ENCODE measurements at places on chromosomes 16 and 17.

GRCh38 chr17:57638284-57638683 lies 106.8 kb downstream of the CCDC182 start:
- no peak for DNase-seq

- no peak for DNase-seq
These were observed 3.6 kb downstream of the CDC6 start for GRCh38 chr17:40291281-40291664.

DNA sequence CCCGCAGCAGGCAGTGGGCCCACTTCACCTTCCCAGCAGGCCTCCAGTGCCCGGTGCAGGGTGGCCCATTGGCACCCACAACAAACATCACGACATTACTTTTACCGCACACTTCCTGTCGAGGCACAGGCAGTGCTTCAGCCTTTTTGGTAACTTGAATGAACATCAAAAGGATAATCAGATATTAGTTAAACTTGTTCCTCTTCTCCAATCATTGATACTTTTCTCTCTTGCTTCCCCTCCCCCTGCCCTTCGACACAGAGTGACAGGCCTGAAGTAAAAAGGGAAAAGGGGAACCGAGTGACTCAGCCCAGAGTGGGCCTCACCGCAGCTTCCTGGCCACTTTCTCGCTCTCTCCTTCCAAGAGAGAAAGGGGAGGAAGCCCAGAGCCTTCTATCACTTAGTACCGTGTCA lies 507.0 kb downstream of the MAF start:
- DNase-seq = no peak

GRCh38 chr16:17024514-17024913 lies 446.2 kb downstream of the XYLT1 start:
- no peak for DNase-seq

GRCh38 chr16:11639925-11640899 lies 28.0 kb upstream of the SNN start:
- DNase-seq = peak; percentile 97

GRCh38 chr16:19165101-19165500 lies 2.9 kb upstream of the SYT17 start:
- no peak for DNase-seq

DNA sequence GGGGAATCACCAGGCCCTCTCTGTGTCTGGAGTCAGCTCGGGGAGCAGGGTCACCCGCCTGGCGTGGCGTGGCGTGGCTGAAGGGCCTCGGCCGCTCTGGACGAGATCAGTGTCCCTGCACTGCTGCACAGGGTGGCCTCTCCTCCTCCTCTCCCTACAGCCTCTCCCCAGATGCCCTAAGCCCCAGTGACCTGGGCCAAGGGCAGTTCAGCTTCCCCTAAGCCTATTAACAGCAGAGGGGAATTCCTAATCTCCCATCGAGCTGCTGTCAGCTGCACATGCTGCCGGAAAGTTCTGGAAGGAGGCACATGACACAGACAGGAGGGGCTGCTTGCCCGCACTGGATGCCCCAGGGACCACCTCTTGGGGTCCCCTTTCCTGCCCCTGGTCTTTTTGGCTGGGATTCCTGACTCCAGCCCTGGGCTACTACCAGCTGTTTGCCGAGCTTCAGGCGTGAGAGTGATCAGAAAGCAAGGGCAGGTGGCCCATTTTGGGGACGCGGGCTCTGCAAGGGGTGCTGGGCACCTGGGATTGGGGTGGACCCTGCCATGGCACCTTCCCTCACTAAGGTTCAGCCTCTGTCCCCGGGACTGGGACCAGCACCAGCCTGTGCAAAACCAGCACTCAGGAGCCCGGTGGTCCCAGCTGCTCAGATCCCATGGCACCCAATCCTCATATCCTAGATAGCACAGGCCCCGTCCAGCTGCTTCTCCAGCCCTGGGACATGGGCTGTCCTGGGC lies 794 bp downstream of the PDE6G start:
- DNase-seq = no peak

- peak; percentile 74 for DNase-seq
These were observed 6.6 kb downstream of the WFIKKN2 start for GRCh38 chr17:50841949-50842354.

GRCh38 chr17:9900044-9900594 lies 5.0 kb downstream of the RCVRN start:
- DNase-seq = no peak

GRCh38 chr16:57925310-57925709 lies 45.6 kb downstream of the CNGB1 start:
- DNase-seq = no peak

DNA sequence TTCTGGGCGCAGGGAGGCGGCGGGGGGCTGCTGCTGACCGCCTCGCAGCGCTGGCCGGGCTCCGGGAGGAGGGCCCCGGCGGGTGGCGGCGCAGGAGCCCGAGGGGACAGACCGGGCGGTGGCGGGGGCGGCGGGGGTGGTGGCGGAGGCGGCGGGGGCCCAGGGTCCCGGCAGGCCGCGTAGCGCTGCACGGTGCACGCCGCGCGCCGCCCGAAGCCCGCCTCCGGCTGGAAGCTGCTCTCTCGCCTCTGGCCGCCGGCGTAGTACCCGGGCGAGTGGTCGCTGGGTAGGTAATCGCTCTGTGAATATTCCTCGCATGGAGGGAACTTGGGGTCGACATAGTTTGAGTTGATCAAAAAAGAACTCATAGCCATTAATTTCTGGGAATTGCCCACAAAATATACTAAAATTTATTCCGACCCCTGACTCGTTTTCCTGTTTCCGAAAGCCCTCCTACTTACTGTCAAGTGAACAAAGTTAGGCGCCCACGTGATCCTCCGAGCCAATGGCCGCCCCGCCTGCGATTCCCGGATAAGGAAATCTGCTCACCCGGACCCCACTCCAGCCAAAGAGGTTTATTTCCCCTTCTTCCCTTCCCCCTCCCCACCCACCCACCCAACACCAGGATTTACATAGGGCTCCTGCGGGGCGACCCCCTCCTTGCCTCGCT lies at the start of gene HOXB4:
Gene HOXB4, minus strand, starts transcription at position 405 of the 670 bp plus-strand sequence. Its CDS starts 31 bp downstream, at position 374.
- DNase-seq = no peak

DNA sequence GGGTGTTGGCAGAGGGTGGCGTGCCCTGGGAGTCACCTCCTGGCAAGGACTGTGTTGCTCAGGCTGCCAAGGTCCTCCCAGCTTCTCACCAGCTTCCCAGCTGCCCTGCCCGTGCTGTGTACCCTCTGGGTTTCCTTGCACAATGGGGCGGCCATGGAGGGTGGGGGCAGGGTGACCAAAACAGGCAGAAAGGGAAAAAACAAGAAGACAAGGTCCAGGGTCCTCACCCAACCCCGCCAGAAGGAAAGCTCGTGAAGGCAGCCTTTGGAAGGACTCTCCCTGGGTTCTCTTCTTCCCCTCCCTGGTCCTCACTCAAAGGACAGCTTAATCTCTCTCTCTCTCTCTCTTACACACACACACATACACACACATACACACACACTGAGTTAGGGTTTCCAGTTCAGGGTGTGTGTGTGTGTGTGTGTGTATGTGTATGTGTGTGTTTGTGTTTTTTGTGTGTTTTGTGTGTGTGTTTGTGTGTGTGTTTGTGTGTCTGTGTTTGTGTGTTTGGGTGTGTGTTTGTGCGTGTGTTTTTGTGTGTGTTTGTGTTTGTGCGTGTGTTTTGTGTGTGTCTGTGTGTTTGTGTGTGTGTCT lies 2.0 kb downstream of the SLC13A5 start:
- peak; percentile 21 for DNase-seq

DNA sequence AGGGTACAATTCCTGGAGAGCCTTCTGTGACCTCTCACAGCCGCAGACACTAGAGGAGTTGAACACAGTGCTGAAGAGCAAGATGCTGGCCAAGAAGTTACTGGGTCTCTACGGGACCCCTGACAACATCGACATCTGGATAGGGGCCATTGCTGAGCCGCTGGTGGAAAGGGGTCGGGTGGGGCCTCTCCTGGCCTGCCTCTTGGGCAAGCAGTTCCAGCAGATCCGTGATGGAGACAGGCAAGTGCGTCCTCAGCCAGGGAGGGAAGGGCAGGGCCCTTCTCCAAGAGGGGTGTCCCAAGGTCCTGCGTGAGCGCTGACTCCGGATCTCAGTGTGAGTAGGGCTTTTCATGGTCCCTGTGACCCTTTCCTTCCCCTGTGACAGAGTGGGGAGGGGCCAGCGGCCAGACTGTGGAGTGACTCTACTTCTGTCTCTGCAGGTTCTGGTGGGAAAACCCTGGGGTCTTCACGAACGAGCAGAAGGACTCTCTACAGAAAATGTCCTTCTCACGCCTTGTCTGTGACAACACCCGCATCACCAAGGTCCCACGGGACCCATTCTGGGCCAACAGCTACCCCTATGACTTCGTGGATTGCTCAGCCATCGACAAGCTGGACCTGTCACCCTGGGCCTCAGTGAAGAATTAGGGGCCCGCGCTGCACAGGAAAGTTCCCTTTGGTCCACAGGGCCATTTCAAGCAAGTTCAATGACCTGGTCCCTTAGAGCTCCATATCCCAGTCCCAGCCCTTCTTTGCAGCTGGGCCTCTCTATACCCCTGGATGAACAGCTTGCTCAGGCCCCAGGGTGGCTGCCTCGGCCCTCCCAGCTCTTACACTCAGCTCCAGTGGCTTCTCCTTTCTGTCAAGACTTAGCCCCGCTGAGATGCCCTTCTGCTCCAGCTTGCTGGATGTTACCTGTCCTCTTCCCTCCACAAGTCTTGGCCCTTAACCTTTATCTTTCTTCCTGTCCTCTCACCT lies 13.1 kb downstream of the MPO start:
- no peak for DNase-seq

Data from epithelial cell of esophagus (primary cell).